ENCODE measurements at places on chromosomes 1 and 21.

- DNase-seq = no peak
These were observed 1.8 kb downstream of the SUMO3 start for GRCh38 chr21:44815852-44816628.

DNA sequence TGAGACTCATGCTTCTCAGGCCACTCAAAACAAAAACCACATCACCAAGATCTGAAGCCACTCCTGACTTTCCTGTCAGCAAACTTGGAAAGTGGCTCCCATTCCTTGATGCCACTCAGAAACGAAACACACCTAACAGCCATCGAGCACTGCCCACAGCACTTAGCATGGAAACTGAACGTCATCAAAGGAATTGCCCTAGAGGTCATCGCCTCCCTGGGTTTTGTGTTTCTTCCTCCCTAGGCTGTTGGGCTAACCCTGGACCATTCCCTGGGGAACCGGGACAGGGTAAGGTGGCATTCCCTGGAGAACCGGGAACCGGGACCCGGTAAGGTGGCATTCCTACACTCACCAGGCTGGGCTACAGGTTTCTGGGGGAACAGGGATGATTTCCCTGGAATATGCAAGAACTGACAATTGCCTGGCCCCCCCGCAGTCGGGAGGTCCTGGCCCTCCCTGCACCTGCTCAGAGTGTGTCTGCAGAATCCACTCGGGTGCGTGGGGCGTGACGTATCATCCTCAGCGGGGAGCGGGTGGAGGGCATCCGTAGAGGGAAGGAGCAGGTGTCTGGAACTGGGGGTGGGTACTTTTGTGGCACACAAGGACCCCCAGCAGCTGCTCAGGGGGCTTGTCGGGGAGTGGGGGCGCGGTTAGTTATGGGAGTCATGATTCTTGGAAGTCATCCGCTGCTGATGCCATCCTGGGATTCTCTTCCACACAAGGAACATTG lies 30.3 kb downstream of the SLC45A1 start:
- DNase-seq = no peak

GRCh38 chr1:203996126-203996525 lies 76.8 kb upstream of the SOX13 start:
- peak; percentile 70 for DNase-seq

- no peak for DNase-seq
These were observed 19.7 kb upstream of the SMIM12 start for GRCh38 chr1:34879230-34879629.

GRCh38 chr21:42215942-42216725 lies 2.8 kb upstream of the ABCG1 start:
- no peak for DNase-seq

GRCh38 chr1:64984106-64984505 lies 17.8 kb upstream of the JAK1 start:
- DNase-seq = no peak

- no peak for DNase-seq
These were observed 53.2 kb downstream of the CHML start for GRCh38 chr1:241586905-241587512.

- DNase-seq = no peak
These were observed 20.8 kb upstream of the COG2 start for GRCh38 chr1:230621324-230622030.

GRCh38 chr1:60228041-60228491 lies 154.5 kb upstream of the C1orf87 start:
- DNase-seq = no peak

GRCh38 chr1:175508320-175509110 lies 234.9 kb downstream of the TNR start:
- no peak for DNase-seq

DNA sequence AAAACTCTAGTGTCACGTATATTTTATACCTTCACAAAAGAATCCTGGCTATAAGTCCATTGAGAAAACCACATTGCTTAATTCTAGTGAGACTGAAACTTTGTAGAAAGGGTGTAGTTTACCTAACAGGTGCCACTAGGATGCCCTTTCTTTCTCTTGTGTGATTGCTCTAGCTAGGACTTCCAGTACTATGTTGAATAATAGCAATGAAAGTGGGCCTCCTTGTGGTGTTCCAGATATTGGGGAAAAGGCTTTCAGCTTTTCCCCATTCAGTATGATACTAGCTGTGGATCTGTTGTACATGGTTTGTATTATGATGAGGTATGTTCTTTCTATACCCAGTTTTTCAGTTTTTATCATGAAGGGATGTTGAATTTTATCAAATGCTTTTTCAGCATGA lies 39.7 kb upstream of the CHODL start:
- DNase-seq = no peak

DNA sequence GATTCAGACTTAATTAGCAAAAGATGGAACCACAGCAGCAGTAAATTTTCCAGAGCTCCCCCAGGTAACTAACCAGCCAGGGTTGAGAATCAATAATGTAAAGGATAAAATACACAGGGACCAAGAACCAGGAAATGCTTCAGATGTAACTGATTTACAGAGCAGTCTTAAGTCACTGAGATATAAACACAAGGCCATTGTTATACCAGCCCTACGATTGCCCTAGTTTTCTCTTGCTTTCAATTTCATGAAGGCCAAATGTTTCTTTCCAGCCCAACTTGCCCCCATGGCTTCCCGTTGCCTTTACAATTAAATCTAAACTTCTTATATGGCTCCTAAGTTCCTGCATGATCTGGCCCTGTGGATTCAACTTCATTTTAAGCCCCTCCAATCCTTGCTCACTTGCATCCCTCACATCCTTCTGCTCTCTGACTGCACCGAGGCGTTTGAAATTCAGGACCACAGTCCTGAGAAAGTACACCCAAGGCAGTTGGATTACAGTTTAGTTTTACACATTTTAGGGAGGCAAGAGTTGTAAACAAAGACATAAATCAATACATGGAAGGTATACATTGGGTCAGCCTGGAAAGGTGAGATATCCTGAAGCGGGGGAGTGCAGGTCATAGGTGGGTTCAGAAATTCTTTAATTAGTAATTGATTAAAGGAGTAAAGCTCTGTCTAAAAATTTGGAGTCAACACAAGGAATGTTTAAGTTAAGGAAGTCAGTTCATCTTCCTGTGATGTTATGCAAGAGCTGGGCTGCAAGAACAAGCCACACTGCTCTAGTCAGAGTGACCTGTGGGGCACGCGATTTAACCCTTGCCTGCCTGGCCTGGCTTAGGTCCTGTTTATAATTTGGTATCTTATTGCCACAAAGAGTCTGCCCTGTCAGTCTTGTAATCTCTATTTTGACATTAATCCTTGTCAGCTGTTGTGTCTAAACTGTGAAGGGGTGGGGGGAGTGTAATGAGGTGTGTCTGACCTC lies 69.9 kb upstream of the COG2 start:
- DNase-seq = no peak

DNA sequence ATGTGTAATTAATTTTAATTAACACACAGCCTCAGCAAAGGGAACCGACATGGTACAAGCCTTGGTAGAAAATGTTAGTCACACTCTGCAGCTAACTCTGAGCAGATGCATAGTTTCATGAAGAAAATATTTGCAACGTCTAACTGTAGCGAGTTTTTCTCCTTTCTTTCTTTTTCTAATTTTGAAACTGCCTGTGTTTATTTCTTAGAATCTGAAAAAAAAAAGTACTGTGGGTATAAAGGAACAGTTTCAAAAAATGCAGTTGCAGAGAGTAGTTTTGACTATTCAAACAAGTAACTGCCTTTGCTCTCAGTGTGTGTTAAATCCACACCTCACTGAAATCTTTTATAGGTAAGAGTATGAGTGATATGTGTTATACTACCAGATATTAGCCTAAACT lies 149.9 kb upstream of the C1orf105 start:
- no peak for DNase-seq

DNA sequence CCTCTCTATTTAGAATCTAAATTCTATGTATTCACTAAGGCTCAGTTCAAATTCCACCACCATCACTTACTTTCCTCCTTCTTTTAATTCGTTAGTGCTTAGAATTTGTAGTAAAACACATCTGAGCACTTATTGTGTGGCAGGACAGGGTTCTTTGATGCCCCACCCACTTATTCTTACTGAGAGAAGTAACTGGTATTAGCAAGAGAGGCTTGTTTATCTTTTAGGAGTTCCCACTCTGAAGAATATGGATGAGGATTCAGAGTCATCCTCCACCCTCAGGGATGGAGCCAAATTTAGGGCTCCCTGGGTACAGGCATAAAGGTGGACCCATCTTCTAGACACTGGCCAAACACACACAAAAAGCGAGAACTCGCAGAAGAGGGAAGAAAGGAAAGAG lies 11.5 kb upstream of the TAF1A start:
- no peak for DNase-seq

DNA sequence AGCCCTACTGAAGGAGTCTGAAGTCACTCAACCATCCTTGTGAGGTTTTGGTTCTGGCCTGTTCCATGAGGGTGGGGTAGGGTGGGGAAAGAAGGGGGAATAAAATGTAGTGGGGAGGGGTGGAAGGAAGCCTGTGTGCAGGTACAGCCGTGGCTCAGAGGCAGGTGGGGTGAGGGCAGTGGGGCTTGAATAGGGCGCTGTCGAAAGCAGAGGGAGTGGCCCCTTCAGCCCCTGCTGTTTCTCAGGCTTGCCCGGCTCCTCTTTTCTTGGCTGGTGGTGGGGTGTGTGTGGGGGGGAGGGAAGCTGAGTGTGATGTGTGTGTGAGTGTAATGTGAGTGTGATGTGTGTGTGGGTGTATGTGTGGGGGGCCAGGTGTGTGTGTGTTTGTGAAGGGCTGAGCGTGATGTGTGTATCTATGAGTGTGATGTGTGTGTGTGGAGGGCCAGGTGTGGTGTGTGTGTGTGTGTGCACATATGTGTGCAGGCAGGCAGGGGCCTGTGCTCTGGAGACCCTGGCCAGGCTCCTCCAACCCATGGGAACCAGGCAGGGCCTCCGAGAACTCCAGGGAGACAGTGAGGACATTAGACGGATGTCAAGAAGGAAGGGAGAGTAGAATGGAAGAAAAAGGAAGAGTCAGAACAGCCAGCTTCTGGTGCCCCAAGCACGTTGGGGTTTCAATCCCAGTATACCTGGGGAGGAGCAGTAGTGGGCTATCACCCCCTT lies 9.0 kb downstream of the SOX13 start:
- no peak for DNase-seq

GRCh38 chr21:41857771-41858300 lies 21.3 kb downstream of the PRDM15 start:
- DNase-seq = no peak

GRCh38 chr21:38790961-38791360 lies 14.8 kb upstream of the ETS2 start:
- DNase-seq = no peak

DNA sequence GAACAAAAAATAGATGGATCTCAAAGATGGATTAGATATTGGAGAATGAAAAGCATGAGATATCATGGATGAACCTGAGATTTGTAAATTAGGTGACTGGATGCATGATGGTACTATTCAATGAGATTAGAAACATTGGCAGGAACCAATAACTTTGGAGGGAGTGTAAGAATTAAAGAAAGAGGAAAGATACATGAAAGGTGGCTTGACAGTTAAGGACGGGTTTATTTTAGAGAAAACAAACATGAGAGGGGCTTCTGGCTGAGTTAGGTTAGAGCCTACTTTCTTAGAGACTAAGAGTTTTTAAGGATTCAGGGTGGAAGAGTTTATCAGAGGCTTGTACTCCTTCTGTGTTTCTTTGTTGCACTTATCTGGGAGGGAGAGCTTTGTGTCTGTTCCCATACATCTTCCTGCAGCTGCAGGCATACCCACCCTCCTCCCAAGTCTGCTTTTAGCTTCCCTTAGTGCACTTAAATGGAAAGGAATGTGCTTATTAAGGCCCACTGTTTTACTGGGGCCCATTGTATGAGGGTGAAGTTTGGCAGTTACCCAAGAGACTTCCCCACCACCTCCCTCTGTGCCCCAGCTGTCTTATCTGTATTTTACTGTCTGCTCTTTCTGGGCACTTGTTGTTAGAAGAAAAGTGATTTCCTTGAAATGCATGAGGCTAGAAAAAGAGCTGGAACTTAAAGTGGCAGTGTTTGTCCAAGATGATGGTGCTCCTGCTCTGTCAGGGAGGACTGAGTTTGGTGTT lies 26.1 kb upstream of the CR2 start:
- DNase-seq = no peak

DNA sequence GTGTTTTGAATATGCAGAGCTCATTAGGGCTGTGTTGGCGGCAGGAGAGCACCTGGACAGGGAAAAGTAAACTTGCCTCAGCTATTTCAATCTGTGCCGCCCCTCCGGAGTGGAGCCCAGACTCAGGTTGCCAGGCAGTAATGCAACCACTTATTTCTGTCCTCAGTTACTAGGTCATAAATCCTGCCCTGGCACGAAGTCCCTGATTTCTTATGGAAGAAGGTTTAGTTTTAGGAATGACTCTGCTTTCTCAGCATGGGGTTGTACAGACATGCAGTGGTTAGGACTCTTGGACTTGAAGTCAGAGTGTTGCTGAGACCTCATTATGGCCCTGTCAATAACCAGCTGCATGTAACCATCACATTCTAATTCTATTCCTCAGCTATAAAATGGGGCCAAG lies 98.3 kb upstream of the FGGY start:
- no peak for DNase-seq

DNA sequence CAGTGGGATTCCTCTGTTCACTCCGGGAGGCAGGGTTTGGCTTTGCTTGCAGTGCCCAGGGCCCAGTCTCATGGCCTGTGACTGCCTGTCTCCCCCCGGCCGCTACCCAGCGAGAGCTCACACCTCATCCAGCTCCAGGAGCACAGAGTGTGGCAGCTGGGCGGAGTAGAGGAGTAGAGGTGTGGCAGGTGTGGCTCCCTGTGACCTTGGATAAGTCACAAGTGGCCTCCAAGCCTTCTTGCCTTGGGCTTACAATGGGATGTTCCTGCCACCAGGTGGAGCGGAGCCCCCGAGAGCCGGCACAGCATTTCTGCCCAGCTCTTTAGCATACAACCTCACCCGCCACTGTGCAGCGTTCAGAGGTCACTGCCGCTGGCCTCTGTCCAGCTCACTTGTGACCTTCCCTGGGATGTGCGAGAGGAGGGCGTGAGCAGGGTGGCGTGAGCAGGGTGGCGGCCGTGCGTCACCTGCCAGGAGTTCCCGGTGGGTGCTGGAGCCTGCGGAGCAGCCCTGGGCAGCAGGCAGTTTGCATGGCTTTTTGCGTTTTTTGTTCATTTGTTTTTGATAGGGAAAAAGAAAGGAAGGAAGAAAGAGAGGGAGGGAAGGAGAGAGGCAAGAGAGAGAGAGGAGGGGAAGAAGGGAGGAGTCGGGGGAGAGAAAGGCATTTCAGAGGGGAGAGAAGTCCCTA lies 42.4 kb downstream of the CRYAA start:
- DNase-seq = no peak

GRCh38 chr1:224539971-224540370 lies 76.1 kb upstream of the CNIH3 start:
- DNase-seq = no peak

GRCh38 chr1:41662061-41662764 lies 177.7 kb upstream of the EDN2 start:
- no peak for DNase-seq

DNA sequence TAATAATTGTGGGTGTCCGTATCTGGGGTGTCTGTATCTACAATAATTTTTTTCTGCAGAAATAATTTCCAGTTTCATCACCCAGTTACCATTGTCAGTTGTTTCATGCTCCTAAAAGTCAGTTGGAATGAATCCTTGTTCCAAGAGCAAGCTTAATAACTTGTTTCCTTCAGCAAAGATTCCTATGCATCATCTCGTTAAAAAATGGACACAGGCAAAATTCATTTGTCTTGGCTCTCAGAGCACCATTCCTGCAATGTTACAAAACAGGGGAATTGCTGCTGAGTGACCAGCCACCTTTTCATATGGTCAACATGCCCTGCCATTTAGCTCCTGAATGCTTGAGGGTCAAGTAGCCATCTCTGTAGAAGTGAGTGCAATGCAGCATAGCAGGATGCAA lies 393.4 kb downstream of the KCNT2 start:
- DNase-seq = no peak
